ENCODE measurements at places on chromosomes 2 and 18.

DNA sequence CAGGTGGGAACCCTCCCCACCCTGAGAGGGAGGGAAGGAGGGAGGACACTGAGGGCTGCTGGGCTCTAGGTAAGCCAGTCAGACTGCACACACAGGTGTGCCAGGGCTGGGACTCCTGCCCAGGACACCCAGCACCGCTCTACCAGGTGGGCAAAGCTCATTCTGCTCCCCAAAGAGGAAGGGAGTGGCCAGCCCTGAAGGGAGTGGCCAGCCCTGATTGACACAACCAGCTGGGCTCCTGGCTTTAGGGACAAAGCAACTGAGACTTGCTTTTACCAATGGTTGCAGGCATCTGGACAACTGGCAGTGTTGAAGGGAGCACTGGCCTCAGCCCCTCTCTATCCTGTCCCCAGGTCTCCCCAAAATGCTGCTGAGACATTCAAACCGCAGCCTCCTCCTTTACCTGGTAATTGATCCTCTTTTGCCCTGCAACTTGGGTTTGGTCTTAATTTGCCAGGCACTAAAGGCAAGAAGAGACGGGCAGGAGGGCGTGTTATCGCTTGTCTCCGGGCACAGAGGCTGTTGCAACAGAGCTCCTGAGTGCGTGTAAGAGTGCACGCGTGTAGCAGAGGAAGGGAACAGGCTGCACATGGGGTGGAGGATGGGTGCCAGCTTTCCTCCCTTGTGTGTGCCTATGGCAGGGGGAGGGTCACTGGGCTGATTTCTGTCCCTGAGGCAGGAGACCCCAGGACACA is 14.5 kb upstream of the FOSL2 start:
- no peak for ATAC-seq

DNA sequence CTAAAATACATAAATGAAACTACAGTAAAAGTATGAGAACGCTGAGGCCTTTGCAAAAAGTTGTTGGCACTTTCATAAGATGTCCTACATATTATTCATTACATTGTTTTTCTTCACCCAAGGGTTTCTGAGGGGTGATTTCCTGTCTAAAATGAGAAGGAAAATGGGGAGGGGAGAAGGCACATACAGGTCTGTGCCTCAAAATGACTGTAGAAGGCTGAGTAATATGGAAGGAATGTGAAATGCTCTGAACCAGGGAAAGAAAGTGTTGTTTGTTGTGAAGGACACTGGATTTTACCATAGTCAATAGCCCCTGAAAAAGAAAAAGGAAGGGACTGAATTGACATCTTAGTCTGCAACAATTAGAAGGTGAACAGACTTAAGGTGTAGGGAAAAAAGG is 99.5 kb upstream of the RNF152 start:
- no peak for ATAC-seq

DNA sequence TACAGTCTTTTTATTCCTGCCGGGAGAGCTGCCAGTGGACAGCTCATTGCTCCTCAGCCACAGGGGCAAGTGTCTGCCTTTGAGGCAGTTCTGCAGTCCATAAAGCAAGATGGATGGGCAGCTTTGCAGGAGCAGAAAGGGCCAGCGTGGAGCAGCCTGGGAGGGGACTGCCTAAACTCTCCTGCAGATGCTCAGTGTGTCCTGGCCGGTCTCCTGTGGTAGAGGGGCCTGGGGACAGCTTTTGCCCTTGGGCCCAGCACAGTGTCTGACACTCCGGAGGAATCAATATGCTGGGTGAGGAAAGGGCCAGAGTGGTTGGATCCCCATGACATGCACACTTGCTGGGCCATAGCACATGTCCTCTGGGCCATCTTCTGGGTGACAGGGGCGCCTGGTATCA is 65.7 kb upstream of the DAPL1 start:
- ATAC-seq, result no peak

- peak; percentile 67 for ATAC-seq
These were observed at the start of gene L3MBTL4 for GRCh38 chr18:6414723-6415417. L3MBTL4 (minus strand) TSS chr18:6414911; CDS start chr18:6311625, 103,286 bp downstream.

- ATAC-seq, result no peak
These were observed 906.7 kb downstream of the NRXN1 start for GRCh38 chr2:50125246-50125645.

GRCh38 chr2:71930049-71930681 is 217.5 kb downstream of the CYP26B1 start:
- ATAC-seq, result no peak

DNA sequence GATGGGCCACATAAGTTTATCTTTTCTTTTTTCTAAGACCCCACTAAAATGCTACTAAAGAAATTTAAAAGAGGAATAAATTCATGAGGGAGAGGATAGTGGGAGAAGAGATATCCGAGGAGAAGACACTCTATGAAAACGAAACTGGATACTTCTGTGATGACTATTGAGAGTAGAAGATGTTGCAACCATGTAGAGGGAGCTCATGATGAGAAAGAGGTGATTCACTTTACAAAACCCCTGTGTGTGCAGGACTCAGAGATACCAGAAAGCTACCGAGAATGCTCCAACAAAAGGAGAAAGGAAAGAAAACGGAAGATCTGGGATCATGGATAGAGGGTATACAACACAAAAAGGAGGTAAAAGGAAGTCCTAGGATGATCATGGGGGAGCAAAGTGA is 34.9 kb downstream of the SLC38A11 start:
- ATAC-seq, result no peak

GRCh38 chr2:132731441-132731840 is 61.4 kb upstream of the LYPD1 start:
- ATAC-seq, result no peak

DNA sequence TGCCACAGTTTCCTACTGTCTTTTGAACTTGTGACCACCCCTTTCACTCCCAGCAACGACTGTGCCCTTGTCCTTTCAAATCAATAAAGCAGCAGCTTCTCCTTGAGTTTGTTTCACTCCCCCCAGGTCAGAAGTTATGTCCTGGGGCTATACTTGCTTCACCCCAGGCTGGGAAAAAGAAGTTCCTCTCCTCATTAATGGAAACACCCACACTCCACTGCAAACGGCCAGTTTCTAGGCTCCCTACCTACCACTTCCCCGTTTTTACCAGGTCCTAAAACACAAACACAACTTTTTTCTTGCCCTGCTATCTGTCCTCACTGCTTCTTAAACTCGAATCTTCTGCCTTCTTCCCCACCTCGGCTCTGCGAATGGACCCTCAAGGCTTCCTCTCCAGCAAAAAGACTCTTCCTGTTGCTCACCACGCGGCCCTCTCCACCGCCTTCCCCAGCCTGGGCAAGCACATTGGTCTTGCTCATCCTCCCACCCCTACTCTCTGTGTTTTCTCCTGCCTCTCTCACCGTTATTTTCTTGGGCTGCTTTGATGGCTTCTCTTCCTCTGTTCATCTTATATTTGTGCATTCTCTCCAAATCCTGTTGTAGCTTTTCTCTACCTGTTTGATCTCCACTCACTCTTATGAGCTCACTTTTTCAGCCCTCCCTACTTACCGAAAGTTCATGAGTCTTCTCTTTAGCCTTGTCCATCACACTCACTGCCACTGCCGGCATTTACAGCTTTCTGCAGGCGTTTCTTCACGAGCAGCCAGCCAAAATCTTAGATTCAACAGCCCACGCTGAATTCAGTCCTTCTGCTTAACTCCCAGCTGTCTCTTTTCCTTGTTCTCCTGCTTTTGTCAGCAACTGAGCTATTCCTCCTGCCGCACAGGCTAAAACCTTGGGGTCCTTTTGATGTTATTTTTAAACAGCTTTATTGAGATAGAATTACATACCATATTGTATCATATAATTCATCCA is 7.0 kb upstream of the SP5 start:
- no peak for ATAC-seq

DNA sequence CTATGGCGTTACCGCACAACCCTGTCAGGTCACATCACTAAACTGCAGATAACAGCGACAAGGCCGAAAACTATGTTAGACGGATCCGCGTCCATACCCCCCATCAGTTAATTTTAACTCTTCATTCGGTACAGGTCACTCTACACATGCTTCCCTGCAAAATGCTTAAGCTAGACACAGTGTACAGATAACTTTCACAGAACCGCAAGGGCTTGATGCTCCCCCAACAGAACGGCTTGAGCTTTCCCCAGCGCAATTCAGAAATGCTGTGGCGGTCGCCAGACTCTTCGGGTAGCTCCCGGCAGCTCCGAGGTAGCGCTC is 283 bp upstream of the RBBP8 start:
- ATAC-seq, result peak; percentile 63

DNA sequence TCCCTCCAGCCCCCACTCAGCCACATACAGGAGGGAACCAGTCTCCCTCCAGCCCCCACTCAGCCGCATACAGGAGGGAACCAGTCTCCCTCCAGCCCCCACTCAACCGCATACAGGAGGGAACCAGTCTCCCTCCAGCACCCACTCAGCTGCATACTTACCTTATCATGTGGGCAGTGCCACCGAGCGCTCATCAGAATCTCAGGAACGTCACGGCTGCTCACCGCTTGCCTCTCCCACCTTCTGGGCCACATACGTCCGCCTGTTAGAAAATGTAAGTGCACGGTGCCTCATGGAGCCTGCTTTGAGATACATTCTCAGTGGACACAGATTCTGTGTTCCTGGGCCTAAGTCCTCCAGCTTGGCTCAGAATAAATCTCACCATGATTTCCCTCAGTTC is 124.8 kb downstream of the PXDN start:
- no peak for ATAC-seq

DNA sequence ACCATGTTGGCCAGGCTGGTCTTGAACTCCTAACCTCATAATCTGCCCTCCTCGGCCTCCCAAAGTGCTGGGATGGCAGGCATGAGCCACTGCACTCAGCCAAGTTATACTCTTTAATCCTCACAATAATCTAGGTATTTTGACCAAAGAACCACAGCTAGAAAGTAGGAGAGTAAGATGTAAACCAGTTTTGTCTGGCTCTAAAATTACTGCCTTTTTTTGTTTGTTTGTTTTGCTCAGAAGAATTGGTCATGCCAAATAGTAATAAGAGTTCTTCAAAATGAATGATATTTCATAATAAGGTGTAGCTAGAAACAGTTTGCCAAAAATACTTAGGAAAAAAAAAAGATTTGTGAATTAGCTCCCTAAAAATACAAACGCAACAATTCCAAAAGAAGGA is 36.7 kb downstream of the SCN2A start:
- ATAC-seq, result no peak

- no peak for ATAC-seq
These were observed 219.6 kb downstream of the CD226 start for GRCh38 chr18:69727912-69728572.

- ATAC-seq, result no peak
These were observed 791.7 kb downstream of the METTL4 start for GRCh38 chr18:1779587-1779986.

DNA sequence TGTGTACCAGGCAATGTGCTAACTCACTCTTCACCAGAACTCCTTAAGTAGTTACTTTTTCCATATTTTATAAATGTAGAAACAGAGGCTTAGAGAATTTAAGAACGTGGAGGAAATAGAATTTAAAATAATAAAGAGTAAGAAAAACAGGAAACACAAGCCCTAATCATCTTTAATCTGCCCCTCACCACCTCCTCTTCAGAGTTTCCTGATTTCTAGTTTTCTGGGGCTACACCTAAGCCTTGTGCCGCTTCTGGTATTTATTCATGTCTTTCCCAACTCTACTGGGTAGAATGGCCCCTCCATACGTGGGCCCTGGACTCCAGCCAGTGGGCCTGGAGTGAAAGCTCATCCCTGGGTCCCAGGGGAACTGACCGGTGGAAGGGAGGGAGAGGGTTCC is 85.4 kb downstream of the RTN4 start:
- no peak for ATAC-seq

DNA sequence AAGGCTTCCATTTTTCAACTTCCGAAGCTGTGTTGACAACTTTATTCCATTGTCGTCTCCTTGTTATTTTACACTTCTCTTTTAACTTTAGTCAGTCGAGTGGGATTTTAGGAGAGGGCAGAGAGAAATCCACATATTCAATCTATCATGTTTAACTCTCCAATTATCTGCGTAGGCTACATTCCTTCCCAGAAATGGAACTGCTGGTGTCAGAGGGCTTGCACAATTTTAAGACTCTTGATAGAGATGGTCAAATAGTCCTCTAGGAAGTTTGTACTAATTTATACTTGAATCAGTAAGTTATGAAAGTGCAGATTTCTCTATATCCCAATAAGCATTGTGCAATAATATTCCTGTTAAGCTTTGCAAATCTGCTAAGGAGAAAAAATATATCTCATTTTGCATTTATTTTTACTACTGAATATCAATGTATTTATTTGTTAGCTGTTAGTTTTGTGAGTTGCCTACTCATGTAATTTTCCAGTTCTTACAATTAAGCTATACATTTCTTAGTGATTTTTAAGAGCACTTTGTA is 95.6 kb downstream of the CYP26B1 start:
- ATAC-seq, result no peak

GRCh38 chr2:145530653-145531052 is 1010.7 kb upstream of the ZEB2 start:
- no peak for ATAC-seq

- no peak for ATAC-seq
These were observed 19.8 kb upstream of the LGALSL start for GRCh38 chr2:64434039-64434657.

DNA sequence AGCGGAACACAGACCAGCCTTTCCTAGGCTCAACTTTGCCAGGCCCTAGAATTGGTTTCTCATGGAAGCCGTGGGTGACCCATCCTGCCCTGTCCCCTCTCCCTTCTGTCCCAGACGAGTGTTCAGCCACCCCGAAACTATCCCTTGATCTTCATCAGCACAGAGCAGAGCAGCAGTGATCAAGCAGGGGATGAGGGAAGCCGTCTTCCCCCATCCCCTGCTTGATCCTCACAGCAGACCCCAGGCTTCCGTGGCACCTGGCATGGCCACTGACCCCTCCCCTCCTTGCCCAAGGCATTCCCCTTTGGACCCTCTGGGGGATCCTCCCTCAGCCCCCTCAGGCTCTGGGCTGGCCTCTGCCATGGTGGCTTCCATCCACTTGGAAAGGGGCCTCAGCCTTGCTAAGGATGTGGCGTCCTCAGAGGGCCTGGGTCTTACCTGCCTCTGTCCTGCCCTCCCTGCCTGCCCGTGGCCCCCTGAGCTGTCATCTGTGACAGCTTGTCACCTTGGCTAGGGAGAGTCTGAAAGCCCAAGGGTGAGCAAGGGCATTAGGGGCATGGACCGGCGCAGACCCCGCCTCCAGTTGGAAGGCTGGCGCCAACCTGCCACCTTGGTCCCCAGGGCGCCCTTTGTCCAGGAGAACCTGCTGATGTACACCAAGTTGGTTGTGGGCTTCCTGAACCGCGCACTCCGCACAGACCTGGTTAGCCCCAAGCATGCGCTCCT is 10.4 kb upstream of the CCDC74A start:
- no peak for ATAC-seq
